Renal pelvis (tissue), 12 donors: ENCODE measurements at places on chromosomes 2 and 18. TPM values are rescaled to one million over a fixed set of nuclear protein-coding genes. Genes with fewer than 3 reads are reported as not detected.

COQ10B gene
- polyA plus RNA-seq = 13.0 TPM

- DNase-seq = no peak
Measured at GRCh38 chr2:4618630-4619228, 915.4 kb downstream of the DCDC2C start.

DNA sequence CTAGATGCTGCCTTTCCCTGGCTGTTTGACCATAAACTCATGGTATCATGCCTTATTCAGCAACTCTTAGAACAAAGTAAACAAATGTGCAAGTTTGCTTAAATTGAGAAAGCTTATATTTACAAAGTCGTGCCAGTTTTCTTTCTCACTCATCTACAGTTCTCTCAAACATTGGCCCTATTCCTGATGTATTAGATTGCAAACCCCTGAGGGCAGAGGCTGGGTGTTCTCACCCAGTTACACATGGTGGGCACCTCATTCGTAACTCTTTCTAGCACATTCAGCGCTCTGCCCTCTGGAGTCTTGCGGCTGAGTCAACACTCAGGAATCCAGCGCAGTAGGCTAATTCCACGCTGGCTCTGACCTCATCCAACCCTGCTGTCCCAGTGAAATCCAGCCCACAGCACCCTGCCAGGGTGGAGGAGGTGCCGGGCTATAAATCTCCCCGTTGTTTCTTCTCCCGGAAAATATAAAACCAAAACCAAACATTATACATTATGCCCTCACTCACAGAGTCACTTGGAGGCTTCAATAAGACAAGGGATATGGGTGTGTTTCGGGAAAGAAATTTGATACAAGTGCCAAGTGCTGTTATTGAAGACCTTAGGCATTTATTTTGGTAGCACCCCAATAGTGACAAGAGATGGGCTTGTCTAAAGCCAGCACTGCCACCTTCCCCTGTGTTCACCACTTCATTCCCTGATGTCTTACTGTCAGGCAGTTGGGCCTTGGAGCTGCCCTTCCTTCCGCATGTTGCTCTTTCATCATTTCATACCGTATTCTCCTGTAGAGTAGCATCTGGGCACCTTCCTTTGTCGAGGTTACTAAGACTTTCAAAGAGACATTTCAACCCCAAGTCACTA lies 287.4 kb downstream of the PRKCE start:
- peak; percentile 83 for DNase-seq

GRCh38 chr2:236216711-236217110 lies 47.5 kb downstream of the ASB18 start:
- no peak for DNase-seq

- DNase-seq = no peak
Measured at GRCh38 chr2:45822272-45822630, 170.8 kb downstream of the PRKCE start.

- peak; percentile 8 for DNase-seq
Measured at GRCh38 chr2:103823847-103824246, 1030.1 kb upstream of the POU3F3 start.

- no peak for DNase-seq
Measured at GRCh38 chr2:28342081-28342967, 50.3 kb upstream of the FOSL2 start.

- no peak for DNase-seq
Measured at GRCh38 chr2:65050931-65051330, 5.3 kb upstream of the CEP68 start.

DNA sequence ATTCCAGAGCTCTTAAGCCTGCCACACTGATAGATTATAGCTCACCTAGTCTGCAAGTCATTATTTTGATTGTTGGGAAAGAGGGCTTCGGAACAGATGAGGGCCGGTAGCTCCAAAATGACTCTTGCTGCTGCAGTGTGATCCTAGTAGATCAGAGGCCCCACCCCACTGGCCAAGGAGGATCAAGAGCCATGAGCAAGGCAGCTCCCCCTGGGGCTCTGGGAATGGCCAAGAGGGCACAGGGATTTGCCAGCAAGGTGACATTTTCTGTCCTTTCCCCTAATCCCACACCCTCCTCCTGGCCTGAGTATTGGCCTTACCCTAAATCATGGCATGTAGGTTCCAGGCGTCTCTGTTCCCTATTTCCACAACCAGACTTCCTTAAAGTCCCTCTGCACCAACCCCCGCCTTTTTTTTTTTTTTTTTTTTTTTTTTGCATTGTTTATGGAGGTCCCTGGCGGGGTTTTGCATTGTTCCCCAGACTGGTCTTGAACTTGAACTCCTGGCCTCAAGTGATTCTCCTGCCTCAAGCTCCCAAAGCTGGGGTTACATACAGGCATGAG lies 36.5 kb downstream of the EIF4E2 start:
- DNase-seq = no peak

DNA sequence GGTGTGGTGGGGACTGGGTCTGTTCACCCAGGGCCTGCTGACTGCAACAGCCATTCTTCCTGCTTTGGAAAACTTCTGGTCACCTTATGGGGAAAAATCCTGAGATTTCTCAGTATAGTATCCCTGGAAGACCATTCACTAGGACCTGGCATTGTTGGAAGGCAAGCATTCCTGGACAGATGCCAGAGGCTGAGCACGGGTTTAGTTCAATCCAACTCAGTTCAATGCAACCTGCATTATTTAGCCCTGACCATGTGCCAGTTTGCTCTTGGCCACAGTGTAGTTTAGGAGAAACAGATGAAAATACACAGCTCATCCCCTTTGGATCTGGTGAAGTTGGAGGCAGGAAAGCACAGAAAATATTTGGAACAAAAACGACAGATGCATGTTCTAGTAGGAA lies 95.9 kb downstream of the LPIN1 start:
- DNase-seq = no peak

GRCh38 chr2:205675861-205676516 lies 6.3 kb upstream of the NRP2 start:
- DNase-seq = peak; percentile 74
